ENCODE measurements at places on chromosomes 2 and 18. TPM values are rescaled to one million over a fixed set of nuclear protein-coding genes. Genes with fewer than 3 reads are reported as not detected.
A peak's percentile ranks its signal among the peaks of the same experiment; 100 is the strongest.

DNA sequence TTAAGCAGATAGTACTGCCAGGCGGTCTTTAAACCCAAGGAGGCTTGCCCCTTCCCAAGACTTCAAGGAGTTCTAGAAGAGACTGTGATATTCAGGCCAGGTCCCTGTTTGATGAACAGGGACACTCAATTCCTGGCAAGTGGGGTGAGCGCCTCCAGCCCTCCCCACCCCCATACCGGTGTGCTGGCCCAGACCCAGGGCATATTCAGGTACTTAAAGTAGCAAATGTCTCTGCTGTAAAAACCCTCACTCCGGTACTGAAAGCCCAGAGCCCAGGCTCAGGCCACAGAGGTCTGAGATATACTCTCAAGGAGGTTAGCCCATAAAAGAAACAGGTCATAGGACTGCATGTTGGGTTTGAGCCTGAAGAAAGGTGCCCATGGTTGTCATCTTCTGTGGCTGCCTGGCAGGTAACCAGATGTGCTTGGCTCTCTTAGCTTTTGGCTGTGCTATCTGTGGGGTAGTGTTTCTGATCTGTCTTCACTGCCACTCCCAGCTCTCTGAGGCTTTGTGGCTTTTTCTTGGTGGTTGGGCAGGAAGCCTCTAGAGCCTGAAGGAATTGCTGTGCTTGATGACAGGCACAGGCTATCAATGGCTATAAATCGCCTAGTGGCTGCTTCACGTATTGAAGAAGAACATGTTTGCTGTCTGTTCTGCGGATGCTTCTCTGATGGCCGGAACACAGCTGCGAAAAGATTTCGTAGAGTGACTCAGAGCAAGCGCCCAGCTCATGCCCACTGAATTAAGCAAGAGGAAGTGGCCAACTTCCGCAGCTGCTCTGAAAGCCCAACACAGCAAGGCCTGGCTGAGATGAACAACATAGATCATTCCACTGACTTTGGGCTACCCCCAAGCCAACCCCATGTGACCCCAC lies 63.3 kb upstream of the ALPP start:
- DNase-seq, result peak; percentile 53

Gene IL1R1
- polyA plus RNA-seq, result 0.14 TPM

- DNase-seq, result no peak
Measured at GRCh38 chr2:120737340-120738101, 1.9 kb downstream of the GLI2 start.

DNA sequence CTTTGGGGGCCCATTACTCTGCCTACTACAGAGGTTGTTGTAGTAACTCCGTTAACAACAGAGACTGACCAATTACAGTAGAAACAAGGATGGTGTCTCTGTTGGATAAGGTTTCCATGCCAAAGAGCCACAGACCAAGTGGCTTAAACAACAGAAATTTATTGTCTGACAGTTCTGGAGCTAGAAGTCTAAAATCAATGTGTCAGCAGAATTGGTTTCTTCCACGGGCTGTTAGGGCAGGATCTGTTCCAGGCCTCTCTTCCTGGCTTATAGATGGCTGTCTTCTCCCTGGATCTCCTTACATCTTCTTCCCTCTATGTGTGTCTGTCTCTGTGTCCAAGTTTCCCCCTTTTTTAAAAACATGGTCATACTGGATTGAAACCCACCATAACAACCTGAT lies 135.3 kb downstream of the AKAIN1 start:
- no peak for DNase-seq

GRCh38 chr2:64819361-64819760 lies 165.6 kb upstream of the SERTAD2 start:
- DNase-seq, result no peak

Gene LYPD6
- polyA plus RNA-seq, result not detected

- DNase-seq, result no peak
Measured at GRCh38 chr2:235542733-235543127, 48.9 kb downstream of the AGAP1 start.

- DNase-seq, result no peak
Measured at GRCh38 chr18:4734021-4734420, 278.9 kb upstream of the DLGAP1 start.

Gene RNMT
- 15.4 TPM for polyA plus RNA-seq

GRCh38 chr2:177673602-177674595 lies 281.3 kb downstream of the AGPS start:
- no peak for DNase-seq

GRCh38 chr18:21359746-21360145 lies 117.7 kb downstream of the GREB1L start:
- no peak for DNase-seq

- no peak for DNase-seq
Measured at GRCh38 chr2:100050685-100051084, 91.7 kb downstream of the AFF3 start.

DNA sequence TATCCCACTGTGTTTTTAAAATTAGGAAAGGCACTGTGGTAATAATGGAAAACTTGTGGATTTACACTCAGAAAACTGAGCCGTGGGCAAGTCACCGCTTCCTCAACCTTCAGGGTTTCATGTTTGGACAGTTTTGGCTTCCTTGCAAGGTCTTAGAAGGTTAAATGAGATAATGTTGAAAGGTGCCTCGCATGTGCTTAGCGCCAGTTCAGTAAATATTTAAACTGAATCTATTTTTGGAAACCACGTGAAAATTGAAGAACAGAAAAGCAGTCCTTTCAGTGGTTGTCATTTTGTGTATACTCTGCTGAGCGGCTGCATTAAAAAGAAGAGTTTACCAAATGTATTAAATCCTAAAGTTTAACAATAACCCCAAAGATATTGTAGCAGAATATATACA lies 15.2 kb upstream of the AGAP1 start:
- no peak for DNase-seq

DNA sequence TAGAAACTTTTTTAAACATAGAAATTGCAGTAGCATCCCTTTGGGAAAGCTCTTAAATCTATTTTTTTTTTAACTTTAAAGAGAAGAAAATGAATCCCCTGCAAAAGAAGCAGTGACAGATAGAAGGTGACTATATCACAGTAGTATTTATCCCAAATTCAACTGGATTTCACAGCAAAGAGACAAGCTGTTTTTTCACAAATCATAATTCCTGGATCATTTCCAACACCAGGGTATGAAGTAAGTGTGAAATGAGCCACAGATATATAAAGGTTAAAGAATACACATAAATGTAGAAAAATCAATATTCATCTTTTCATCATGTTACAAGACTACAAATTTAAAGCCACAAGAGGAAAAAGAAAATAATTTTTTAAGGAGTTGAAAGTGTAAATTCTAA lies 1404.9 kb upstream of the NXPH2 start:
- DNase-seq, result no peak

- no peak for DNase-seq
Measured at GRCh38 chr2:222380456-222380855, 43.9 kb upstream of the SGPP2 start.

GRCh38 chr2:230660294-230661060 lies 52.2 kb upstream of the CAB39 start:
- DNase-seq, result peak; percentile 66

GRCh38 chr2:55848096-55848495 lies 75.5 kb downstream of the EFEMP1 start:
- no peak for DNase-seq

GRCh38 chr2:104793966-104794365 lies 59.9 kb upstream of the POU3F3 start:
- DNase-seq, result no peak

Gene GPR75
- 5.9 TPM for polyA plus RNA-seq

Gene MSTN
- polyA plus RNA-seq, result 0.06 TPM

- no peak for DNase-seq
Measured at GRCh38 chr18:76827205-76828200, 5.1 kb downstream of the ZNF236 start.

DNA sequence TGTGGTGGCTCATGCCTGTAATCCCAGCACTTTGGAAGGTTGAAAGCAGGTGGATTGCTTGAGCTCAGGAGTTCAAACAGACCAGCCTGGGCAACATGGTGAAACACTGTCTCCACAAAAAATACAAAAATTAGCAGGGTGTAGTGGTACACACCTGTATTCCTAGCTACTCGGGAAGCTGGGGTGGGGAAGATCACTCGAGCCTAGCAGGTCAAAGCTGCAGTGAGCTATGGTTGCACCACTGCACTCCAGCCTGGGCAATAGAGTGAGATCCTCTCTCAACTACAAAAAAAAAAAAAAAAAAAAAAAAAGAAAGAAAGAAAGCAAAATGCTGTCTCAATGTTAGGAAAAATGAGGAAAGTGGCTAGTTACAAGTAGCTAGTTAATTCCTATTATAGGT lies 56.8 kb downstream of the TRIP12 start:
- DNase-seq, result no peak

Gene PRKAG3
- polyA plus RNA-seq, result not detected

Gene SULT1C2
- polyA plus RNA-seq, result not detected

- DNase-seq, result no peak
Measured at GRCh38 chr2:32805104-32806095, 141.4 kb upstream of the LTBP1 start.

- DNase-seq, result no peak
Measured at GRCh38 chr2:66427300-66427699, 7.6 kb upstream of the MEIS1 start.

DNA sequence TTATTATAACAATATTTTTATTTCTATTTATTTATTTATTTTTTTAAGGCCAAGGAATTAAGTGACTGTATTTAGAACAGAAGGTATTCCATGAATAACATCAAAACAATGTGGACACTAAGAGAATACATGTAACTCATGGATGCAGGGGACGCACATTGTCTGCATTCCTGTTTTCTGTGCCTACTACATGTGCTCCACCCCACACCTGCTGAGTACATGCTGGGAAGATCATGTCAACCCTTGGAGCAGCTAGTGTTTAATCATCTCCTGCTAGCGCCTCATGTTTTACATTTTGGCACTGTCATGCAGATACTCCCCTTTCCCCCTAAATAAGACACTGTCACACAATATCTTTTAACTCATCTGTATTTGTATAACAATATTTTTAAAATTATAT lies 29.3 kb downstream of the DPYSL5 start:
- no peak for DNase-seq

GRCh38 chr18:49865401-49865800 lies 52.1 kb upstream of the ACAA2 start:
- DNase-seq, result no peak

Gene HS1BP3
- polyA plus RNA-seq, result 23.0 TPM

DNA sequence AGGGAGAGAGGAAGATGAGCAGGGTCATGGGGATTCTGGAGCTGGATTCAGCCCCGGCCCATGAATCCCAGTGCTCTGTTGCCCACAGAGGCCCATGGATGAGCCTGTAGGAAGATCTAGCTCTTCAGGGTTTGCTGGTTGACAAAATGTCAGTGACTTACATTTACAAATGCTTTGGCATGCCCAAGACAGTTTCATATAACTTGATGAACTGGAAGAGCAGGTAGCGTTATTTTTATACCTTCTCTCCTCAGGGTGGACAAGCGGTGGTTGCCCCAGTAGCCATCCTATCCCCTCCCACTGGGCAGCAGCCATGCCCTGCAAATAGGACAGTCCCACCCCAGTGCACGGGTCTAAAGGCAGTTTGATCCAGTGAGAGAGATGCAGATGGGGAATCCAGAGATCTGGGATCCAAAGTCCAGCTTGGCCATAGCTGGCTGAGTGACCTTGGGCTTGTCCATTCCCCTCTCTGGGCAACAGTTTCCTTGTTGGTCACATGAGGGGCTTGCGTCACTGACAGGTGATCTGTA lies 21.5 kb upstream of the KCNK3 start:
- no peak for DNase-seq

Gene NEU4
- 1.6 TPM for polyA plus RNA-seq

DNA sequence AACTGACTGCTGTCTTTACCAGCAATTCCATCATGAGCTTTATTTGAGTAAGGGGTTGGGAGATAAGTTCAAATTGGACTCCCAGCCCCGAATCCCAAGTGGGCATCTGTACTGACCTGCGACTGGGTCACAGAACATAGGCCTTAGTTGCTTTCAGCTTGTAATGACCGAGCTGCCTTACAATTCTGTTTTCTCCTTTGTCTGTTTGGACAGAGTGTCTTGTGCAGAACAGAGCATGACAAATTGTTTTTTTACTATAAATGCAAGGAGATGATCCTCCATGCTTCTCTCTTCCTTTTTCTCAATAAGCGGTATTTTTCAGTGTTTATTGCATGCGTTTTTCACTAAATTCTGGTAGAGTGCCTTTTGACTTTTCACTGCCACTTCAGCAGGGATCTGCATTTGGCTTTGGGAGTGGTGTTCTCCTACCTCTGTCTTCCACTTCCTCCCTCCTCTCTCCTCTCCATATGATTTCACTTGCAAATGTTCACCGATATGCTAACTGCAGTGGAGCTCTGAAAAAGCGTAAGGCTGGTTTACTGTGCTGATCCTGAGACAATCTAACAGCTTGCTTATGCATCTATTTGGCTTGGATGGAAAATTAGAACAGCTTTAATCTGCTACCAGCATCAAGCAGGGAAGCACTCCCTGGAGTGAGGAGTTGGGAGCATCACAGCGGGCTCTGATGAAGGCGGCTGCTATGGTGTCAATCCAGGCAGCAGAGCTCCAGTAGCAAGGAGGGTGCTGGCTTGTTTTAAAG lies 158.8 kb upstream of the SMIM21 start:
- no peak for DNase-seq

Gene AGXT
- not detected for polyA plus RNA-seq

DNA sequence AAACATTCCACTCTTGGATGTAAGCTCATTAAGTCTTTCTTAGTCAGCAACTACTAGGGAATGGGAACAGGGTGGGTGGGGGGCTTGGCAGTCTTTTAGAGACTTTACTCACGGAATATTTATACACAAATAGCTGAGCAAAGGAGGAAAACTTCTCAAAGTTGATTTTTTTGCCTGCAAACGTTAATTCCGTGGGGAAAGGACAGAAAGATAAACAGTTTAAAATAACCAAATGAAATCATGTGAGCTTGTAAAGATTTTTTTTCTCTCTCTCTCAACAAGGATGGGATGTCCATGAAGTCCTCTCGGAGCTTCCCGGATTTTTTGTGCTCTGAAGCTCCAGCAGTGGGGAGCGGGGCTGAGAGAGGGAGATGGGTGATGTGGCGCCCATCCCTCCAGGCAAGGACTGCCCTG lies 32.2 kb upstream of the MAT2A start:
- no peak for DNase-seq

Gene FKBP1B
- polyA plus RNA-seq, result 0.99 TPM

Gene RAB6C
- polyA plus RNA-seq, result 0.07 TPM

DNA sequence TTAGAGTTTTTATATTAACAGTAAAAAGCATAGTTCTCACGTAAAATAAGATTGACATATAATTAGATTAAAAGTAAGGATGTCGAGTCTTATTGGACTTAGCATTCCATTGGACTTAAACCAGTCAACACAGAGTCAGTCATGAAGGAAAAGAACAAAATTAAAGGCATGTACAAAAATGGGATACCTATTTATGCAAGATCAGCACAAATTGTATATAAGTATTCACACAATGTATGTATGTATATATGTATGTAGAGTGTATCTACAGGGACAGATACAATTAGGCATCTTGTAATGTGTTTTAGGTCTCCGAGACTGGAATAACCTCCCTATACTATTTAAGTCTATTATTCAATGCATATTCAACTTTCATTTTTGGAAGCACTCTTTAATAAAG lies 419.1 kb downstream of the PARD3B start:
- DNase-seq, result no peak
